Adipocyte (in vitro differentiated cells): ENCODE measurements at places on chromosomes 11 and 22.

DNA sequence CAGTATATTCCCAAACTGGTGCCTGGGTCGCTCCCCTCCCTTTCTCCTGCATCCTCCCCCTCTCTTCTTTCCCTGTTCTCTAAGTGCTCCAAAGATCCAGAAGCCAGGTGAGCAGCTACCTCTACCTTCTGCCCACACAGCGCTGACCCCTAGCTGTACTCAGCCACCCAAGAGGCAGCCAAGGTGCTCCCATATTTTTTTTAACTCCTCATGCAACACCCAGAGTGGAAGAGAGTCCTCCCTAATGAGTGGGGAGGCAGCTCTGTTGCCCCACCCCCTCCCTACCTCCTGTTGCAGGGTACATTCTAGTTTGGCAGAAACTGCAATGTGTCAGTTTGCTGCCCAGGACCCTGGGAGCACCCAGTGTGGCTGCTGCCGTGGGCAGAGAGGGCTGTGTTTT lies 40.2 kb downstream of the RPL27A start:
- no peak for DNase-seq

DNA sequence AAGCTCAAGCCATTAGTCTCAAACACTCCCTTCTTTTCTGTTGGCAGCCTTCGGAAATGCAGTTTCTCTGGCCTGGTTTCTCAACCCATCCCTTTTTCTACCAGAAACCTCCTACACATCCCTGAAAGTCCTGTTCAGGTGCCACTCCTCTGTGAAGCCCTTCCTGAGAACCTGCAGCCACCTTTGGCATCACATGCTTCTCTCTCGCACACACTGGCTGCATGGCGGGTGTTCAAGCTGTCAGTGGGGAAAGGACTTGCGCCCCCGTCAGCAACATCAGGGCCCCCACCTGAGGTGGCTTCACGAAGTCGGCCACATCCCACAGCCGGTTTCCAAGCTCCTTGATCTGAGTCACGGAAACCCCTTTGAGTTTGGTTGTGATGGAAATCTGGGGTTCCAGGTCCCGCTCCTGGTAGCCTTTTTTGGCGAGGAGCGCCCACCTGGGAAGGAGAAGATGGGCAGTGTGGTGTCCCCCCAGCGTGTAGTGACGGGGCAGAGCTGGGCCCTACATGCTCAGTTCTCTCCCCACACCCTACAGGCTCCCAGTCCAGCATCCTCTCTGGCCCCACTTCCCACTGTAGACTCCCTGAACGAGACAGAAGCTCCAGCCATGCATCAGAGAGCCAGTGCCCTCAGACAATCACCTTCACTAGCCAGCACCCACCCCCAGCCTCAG lies 1.7 kb upstream of the LRRC74B start:
- DNase-seq, result no peak

GRCh38 chr11:107619926-107620325 lies 29.0 kb downstream of the ELMOD1 start:
- DNase-seq, result peak; percentile 11

DNA sequence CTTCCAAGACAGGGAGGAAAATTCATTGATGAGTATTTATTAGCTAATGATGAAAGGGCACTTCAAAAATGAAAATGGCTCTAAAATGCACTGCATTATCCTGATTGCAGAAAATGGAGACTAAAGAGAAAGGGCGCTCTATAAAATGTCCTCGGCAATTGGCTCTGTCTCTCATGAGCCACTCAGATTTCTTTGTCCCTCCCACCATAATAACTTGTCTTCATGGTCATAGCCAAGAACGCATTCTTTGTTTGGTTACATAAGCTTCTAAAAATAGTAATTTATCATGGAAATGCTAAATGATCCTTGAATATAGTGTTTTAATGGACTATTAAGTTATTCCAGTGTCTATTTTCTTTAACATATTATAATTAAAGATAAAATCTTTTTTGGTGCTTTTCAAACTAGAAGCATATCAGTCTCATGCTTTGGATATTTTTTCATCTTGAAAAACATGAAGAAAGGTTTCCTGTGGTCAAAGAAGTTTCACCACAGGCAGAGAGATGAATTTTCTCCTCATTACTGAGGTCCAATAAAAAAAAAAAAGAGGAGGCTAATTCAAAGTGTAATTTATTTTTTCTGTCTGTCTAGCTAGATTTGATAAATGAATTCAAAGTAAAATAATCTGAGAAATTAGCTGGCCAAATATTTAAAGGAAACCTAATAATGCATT lies 238.1 kb upstream of the BLID start:
- no peak for DNase-seq

DNA sequence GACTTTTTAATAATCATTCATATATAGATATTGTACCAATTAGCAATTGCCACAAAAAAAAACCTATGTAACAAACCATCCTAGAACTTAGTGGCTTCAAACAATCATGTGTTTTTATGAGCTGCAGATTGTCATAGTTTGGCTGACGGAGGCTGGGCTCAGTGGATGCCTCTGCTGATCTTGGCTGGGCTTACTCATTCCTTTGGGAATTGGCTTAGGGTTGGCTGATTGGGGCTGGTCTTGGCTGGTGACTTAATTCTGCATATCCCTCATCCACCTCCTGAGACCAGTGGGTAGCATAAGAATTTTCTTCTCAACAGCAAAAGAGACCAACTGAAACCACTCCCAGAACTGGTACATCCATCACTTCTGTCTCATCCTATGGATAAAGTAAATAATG lies 57.9 kb upstream of the PHF21B start:
- DNase-seq, result no peak

GRCh38 chr22:49103314-49104059 lies 724.2 kb downstream of the BRD1 start:
- DNase-seq, result no peak

DNA sequence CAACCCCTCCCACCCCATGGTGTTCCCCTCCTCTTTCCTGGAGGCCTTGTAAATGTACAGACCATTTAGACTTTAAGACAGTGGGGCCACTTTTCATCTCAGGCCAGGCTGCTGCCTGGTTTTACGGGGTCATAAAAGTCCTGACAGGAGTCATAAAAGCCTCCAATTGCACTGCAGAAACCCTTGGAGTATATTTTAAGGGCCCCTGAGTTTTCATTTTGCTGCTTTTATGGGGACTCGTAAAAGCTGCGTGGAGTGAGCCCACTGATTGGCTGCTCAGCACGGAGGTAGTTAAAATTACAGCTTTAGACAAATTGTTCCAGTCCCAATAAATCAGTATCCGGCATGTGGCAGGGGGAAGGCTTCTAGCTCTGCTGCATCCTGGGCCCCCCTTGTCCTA lies 627.6 kb downstream of the NTM start:
- DNase-seq, result no peak

- no peak for DNase-seq
Measured at GRCh38 chr22:40635940-40636379, 559 bp downstream of the MRTFA start.
